ENCODE measurements at places on chromosomes 7 and 10. TPM values are rescaled to one million over a fixed set of nuclear protein-coding genes. Genes with fewer than 3 reads are reported as not detected.

GRCh38 chr7:43211286-43211685, 98.8 kb downstream of the HECW1 start:
- DNase-seq, result no peak
- H3K27me3 ChIP-seq, result no peaks in the 10 kb centered on the region
- H3K4me3 ChIP-seq, result no peak overlapping the region
- no peaks in the 10 kb centered on the region for H3K36me3 ChIP-seq
- H3K4me1 ChIP-seq, result no peaks in the 10 kb centered on the region

DNA sequence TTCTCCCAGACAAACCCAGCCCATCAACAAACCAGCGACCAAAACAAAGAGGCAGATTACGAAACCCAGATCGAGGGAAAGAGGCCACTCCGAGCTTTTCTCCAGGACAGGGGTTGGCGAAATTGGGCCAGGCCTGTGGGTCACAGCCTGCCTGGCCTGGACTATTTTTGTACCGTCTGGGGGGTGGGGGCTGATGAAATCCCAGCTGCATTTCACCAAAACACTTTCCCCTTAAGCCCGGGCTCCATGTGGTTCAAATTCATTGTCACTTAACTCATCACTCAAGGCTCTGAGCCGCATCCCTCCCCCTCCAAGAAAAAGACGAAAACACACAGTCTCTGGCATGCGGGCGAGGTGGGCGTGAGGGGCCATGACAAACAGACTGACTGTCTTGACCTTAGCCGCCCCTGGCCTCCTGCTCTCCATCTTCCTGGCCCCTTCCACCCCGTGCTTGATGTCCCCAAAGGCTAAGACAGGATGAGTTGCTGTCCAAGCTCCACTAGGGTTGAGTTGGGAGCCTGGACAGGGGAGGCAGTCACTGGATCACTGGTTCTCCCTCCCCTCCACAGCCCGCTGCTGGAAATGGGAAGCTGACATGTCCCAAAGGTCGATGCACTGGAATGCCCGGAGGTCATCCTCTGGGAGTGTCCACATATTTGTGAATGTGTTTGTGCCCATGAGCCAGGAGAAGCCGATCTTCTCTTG, 19.2 kb downstream of the TMEM270 start:
- H3K36me3 ChIP-seq, result no peaks in the 10 kb centered on the region
- no peaks in the 10 kb centered on the region for H3K4me1 ChIP-seq
- no peaks in the 10 kb centered on the region for H3K27me3 ChIP-seq
- DNase-seq, result no peak
- no peak overlapping the region for H3K4me3 ChIP-seq

GRCh38 chr10:131944412-131944811, 37.3 kb downstream of the BNIP3 start:
- no peak overlapping the region for H3K27ac ChIP-seq
- H3K4me1 ChIP-seq, result peaks cover 3% of the 10 kb centered on the region
- no peaks in the 10 kb centered on the region for H3K27me3 ChIP-seq
- H3K36me3 ChIP-seq, result peaks cover 78% of the 10 kb centered on the region
- no peak overlapping the region for H3K4me3 ChIP-seq
- DNase-seq, result no peak

DNA sequence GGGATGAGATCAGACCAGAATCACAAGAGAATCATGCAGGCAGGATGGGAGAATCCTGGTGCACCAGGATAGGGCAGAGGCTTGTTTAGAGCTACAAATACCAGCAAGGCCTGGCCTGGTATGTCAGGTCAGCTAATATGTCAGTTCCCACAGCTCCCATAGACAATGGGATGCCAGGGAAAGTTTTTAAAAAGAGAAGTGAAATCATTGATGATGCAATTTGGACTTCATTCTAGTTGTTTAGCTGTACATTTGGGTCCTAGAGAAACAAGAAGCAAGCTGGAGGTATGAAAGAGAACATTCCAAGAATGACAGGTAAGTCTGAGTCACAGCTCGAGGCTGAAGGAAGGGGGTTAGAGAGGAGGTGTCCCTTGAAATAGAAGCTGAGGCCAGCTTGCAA, 45.2 kb downstream of the GPR141 start:
- H3K27ac ChIP-seq, result no peak overlapping the region
- H3K27me3 ChIP-seq, result no peaks in the 10 kb centered on the region
- H3K4me1 ChIP-seq, result no peaks in the 10 kb centered on the region

GRCh38 chr7:66630531-66630930, 1.9 kb downstream of the KCTD7 start:
- H3K27ac ChIP-seq, result no peak overlapping the region
- H3K4me1 ChIP-seq, result peaks cover 37% of the 10 kb centered on the region
- no peak for DNase-seq
- H3K4me3 ChIP-seq, result no peak overlapping the region

DNA sequence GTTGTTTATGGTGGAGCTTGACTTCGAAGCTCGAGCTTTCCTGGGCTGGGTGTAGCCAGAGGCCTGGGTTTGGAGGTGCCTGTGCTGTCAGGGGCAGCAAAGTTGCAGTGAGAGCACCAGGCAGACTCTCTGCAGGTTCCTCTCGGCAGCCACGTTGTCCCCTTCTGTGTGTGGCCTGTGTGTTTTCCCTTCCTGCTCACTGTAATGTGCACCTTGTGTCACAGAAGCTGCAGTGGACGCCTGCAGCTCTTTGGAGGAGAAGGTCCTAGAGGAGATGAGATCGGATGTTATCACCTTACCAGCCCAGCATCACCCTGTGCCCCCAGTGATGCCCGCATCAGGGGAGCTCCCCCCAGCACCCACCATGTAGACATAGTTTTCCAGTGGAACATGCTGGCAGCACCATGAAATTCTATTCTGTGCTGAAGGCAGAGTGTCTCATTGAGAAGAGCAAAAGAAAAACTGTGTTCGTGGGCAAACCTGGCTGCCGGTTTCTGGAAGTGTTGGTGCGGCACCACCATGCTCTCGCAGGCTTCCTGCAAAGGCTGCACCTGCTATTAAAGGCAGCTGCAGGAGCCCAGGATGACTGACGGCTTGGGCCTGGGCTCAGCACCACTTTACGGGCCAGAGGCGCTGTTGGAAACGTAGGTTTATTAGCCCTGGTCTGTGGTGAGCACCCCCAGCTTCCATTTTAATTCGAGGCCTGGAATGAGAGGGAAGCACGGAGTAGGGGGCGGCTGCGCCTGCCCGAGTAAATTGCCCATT, 609.8 kb upstream of the FOXK1 start:
- no peaks in the 10 kb centered on the region for H3K36me3 ChIP-seq
- H3K4me1 ChIP-seq, result no peaks in the 10 kb centered on the region
- no peaks in the 10 kb centered on the region for H3K27me3 ChIP-seq
- H3K4me3 ChIP-seq, result no peak overlapping the region
- no peak overlapping the region for H3K27ac ChIP-seq

- no peak overlapping the region for H3K4me3 ChIP-seq
- DNase-seq, result no peak
- no peaks in the 10 kb centered on the region for H3K27me3 ChIP-seq
- H3K27ac ChIP-seq, result no peak overlapping the region
Observed at GRCh38 chr7:48962821-48963505, 38.6 kb downstream of the CDC14C start.

Gene GARIN1A
- 0.19 TPM for total RNA-seq

Gene SPDYE2
- total RNA-seq, result 0.05 TPM

Gene HOXA2
- 1.5 TPM for total RNA-seq
